Kidney glomerular epithelial cell (primary cell): ENCODE measurements at places on chromosomes 1 and 21.

DNA sequence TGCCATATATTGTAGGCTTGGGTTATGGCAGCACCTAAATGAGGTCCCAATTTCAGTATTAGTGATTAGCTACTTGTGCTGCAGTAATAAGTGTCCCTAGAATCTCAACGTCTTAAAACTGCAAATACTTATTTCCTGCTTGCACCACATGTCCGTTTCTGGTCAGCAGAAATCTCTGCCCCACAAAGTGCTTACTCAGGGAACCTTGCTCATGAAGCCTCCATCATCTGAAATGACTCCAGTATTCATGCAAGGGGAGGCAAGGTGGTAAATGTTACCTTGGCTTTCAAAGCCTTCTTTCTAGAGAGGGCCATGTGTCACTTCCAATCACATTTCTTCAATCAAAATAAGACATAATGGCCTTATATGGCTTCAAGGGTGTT is 274.2 kb upstream of the KAZN start:
- DNase-seq, result no peak

DNA sequence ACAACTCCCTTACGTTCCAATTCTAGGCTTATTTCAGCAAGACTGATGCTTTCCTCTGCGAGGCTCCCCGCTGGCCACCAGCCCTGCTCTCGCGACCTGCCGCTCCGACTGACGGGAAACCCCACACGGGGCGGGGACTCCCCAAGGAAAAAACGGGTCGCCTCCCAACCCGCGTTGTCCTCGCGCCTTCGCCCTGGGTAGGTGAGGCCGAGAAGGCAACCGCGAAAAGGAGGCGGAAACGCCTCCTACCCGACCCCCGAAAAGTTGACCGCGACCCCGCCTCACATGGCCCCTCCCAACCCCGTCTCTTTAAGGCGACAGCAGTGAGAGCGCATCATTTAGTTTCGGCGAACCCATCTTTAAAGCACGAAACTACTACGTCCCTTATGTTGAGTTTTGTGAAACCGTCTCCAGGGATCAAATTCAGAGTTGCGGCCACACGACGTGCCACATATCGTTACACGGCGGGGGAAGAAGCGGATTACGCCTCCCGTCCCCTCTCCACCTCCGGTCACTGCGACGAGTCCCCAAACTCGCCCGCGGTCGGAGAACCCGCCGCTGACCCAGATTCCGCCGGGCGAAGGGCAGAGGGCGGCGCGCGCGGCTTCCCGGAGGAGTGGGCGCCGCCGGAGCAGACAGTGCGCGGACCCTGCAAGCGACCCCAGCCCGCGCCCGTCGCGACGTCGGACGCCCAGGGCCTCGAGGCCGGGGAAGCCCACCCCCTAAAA is 1.2 kb downstream of the ANP32E start:
- peak; percentile 51 for DNase-seq

DNA sequence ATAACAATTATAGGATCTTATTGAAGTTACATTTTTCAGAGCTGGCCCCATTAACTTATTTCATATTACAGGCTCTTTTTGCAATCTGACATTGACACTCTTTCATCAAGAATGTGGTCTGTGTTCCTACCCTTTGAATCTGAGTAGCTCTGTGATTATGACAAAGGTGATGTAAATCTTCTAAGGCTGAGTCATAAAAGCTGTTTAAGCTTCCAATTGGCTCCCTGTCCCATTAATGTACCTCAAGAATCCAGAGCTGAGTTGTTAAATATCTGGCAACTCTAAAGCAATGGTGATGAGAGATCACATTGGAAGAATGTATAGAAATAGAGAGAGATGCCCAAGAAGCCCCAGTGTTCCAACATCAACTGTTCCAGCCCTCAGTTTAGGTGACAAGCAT is 178.5 kb upstream of the DEPDC1 start:
- DNase-seq, result no peak

GRCh38 chr1:58837886-58838285 is 54.0 kb upstream of the JUN start:
- no peak for DNase-seq

DNA sequence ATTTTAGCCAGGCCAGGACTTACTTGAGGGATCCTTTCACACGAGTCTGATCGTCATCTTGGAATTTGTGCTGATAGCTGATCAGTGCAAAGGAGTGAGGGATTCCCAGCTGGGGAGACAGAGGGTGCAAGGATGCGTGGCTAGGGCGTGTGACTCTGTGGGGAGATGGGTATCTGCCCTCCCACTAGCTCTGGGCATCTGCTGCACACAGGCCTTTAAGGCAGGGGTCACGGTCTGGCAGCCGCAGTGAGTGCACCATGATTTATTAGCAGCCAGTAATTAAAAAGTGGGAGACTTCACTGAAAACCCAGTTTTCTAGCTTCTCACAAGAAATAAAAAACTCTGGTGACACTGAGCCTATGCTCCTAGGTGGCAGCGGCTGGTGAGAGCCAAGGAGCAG is 20.4 kb downstream of the THAP3 start:
- peak; percentile 76 for DNase-seq

DNA sequence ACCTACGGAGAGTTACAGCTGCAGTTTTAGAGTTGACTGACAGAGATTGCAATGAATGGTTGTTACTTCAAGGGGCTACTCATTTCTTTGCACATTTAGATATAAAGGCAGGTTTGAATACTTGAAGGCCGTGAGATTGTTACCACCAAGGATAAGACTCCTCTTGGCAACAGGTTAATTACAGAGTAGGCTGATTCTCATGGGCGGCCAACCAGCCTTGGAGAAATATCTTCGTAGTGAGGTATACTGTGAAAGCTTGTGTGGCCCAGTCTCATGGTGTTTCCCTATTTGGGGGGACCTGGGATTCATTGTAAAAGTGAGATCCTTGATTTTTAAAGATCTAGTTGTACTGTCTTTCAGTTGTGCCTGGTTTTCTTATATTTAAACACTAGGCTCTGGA is 103.2 kb upstream of the OLFM3 start:
- peak; percentile 41 for DNase-seq

DNA sequence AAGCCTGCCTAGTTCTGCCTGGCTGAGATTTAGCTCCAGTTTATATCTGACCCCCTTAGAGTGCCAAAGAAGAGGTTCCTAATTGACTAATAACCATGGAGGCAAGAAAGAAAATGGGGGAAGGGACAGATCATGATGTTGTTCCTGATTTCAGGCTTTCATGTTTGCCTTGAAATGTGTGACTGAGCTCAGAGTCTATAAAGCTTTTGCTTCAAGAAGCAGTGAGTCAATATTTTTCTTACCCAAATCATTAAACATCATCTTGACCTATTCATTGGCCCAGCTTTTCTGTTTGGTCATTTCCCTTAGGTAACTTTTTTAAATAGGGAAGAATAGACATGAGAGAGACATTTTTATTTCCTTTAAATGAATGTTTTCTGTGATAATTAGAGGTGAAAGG is 55.9 kb downstream of the HHAT start:
- peak; percentile 91 for DNase-seq

- no peak for DNase-seq
Measured at GRCh38 chr1:168535536-168535935, 8.3 kb downstream of the XCL2 start.

DNA sequence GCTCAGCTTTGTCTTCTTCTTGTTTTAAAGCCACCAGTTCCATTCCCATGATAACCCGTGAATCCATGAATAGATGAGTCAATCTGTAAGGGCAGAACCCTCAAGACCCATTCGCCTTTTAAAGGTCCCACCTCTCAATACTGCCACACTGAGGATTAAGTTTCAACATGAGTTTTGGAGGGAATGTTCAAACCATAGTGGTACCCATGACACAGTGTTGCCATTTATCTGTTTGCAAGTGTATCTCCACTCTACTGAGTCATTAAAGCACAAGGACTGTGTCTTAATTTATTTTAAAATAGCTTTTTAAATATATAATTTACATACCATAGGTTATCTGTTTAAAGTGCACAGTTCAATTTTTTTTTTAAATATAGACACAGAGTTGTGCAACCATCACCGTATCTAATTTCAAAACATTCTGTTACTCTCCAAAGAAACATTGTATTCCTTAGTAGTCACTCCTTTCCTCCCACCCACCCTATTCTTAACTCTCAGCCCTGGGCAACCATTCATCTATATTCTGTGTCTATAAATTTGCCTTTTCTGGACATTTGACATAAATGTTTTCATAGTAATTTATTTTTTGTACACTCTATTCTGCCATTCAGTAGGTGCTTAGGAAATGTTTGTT is 4.8 kb upstream of the IL24 start:
- no peak for DNase-seq

DNA sequence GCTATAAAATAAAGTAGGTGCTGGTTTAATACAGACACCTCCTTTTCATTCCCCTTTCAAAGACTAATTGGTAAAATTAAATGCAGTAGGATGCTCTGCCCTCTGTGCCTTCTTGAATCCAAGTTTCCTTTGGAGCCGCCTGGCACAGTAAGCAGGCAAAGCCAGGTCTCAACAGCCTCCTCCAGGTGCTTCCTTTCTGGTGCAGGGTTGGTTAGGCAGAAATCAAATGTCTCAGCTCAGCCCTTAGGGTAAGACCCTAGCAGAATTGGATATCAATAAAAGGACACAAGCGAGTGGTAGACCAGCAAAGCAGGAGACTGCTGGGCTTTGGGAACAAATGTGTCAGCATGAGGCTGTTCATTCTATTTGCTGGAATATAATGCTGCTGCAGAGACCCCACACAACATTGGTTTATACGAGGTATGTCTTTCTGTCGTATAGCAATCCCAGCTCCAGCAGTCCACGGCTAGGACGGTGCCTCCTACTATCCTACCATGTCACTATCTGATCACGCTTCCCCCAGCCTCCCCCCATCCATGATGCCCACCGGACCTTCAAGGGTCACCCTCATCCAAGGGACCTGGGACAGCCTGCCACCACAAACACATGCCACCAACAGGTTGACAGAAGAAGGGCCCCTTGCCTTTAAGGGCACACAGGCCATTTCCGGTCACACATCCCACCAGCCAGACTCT is 58.4 kb downstream of the CAPN2 start:
- DNase-seq, result no peak

GRCh38 chr1:3642919-3643675 is 6.8 kb downstream of the WRAP73 start:
- no peak for DNase-seq

DNA sequence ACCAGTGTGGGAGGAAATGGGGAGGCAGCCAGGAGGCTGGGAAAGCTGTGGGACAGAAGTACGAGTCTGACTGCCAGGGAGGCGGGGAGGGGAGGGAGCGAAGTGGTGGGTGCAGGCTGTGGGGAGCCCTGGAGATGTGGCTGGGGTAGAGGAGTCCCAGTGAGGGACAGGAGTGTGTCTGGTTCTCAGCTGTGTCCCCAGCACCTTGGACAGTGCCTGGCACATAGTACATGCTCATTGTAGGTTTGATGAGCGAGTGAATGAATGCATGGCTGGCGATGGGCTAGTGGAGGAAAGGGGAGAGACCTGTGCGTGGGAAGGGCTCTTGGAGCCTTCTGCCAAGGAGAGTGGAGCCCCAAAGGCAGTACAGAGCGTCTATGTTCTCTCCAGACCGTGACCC is 104.1 kb downstream of the SIK1 start:
- no peak for DNase-seq

GRCh38 chr1:173507847-173508209 is 30.7 kb downstream of the PRDX6 start:
- peak; percentile 86 for DNase-seq

DNA sequence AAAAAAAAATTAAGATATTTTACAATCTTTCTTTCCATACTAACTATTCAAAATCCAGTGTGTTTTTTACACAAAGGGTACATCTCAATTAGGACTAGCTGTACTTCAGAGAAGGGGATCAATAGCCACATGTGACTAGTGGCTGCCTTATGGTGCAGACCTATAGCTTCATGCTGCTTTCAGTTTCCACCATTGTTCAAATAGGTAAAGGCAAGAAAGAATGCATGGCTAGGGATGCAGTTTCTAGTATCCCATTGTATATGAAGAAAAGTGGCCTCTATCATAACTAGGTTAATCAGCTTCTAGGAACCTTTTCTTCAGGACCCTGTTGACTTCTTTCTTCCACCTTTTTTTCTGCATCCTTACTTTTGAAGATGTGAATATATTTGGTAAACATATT is 35.7 kb downstream of the OSBPL9 start:
- DNase-seq, result no peak

DNA sequence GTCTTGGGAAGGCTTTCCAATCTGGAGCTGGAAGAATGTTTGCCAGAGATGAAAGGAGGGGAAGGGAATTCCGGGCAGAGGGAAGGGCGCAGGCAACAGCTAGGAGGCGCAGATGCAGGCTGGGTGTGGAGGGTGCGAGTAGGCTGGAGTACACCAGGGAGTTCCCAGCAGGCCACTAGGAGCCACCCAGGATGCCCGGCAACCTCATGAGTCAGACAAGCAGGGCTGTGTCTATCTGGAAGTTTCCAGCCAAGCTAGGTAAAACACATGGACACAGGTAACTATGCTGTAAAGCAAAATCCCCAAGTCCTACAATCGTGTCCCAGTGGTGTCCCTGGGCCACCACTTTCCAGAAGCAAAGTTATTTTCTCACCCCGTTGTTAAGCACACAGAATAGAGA is 990 bp upstream of the NBL1 start:
- DNase-seq, result peak; percentile 22

DNA sequence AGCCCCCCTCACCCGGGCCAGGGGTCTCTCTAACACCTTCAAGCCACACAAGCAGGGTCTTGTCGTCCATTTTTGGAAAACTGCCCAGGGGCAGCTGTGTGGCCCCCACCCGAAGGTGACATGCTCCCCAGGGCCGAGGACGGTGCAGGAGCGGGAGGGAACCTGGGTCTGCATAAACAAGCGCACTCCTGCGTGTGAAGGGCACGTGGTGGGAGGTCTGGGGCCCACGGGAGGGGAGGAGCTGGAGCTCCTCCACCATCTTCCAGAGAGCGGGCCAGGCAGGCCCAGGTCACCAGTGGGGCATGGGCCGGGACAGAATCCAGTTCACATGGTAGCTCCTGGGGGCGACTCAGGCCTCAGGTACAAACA is 16.5 kb downstream of the CFAP74 start:
- no peak for DNase-seq

DNA sequence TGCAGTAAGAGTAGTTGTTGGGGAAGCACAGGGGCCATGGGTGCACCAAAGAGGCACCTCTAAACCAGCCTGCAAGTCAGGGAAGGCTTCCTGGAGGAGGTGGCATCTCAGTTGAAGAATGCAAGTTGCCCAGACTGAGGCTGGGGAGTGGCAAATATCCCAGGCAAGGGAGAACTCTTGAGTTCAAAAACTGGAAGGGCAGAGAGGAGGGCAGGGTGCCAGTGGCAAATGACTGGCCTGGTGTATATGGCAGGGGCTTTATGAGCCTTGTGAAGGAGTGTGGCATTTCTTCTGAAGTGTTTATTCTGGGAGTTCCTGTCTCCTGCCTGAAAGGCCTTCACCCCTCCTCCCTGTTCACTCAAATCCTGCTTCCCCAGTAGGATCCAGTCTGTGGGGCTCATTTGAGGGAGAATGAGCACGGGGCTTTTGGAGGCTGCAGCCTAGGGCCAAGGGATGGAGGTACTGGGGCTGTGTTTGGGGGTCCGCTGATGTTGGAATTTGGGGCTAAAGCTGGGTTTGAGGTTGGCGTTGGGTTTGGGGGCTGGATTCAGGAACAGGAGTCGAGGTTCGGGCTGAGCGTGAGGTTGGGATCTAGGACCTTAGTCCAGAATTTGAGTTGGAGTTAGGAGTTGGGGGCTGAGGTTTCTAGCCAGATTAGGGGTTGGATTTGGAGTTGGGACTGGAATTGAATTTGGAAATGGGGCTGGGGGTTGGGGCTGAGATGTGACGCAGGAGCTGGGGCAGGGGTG is at the start of gene TMEM125:
TMEM125 (plus strand) TSS at position 357 of the 749 bp plus-strand sequence. CDS start 2,740 bp downstream, outside the sequence.
- no peak for DNase-seq

GRCh38 chr1:110259770-110260169 is 49.7 kb downstream of the KCNC4 start:
- no peak for DNase-seq
